ENCODE measurements at places on chromosomes 16 and 17. TPM values are rescaled to one million over a fixed set of nuclear protein-coding genes. Genes with fewer than 3 reads are reported as not detected.

The CDC6 gene
- 8.6 TPM for total RNA-seq

The NQO1 gene
- 310 TPM for total RNA-seq

The SEZ6L2 gene
- 1.2 TPM for total RNA-seq

The MAPK7 gene
- 12.8 TPM for total RNA-seq

The CCL8 gene
- total RNA-seq, result not detected

The NPIPB2 gene
- total RNA-seq, result 4.0 TPM

The CA10 gene
- total RNA-seq, result not detected

The RDM1 gene
- 0.19 TPM for total RNA-seq

Data from endothelial cell of coronary artery (primary cell).